ENCODE measurements at places on chromosomes 16 and 17.

DNA sequence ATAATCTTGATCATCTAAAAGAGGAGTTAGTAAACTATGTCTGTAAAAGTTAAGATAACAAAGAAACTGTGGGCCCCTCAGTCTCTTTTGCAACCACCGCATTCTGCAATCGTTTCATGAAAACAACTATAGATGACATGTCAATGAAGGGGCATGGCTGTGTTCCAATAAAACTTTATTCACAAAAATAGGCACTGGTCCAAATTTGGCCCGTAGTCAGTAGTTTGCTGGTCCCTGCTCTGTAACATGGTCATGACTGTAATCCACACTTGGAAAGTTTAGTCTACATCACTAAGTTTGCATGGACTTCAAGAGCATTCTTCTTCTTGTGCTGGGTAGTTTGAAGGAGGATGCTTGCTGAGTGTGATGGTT lies 299.3 kb upstream of the PSMD7 start:
- no peak for DNase-seq

DNA sequence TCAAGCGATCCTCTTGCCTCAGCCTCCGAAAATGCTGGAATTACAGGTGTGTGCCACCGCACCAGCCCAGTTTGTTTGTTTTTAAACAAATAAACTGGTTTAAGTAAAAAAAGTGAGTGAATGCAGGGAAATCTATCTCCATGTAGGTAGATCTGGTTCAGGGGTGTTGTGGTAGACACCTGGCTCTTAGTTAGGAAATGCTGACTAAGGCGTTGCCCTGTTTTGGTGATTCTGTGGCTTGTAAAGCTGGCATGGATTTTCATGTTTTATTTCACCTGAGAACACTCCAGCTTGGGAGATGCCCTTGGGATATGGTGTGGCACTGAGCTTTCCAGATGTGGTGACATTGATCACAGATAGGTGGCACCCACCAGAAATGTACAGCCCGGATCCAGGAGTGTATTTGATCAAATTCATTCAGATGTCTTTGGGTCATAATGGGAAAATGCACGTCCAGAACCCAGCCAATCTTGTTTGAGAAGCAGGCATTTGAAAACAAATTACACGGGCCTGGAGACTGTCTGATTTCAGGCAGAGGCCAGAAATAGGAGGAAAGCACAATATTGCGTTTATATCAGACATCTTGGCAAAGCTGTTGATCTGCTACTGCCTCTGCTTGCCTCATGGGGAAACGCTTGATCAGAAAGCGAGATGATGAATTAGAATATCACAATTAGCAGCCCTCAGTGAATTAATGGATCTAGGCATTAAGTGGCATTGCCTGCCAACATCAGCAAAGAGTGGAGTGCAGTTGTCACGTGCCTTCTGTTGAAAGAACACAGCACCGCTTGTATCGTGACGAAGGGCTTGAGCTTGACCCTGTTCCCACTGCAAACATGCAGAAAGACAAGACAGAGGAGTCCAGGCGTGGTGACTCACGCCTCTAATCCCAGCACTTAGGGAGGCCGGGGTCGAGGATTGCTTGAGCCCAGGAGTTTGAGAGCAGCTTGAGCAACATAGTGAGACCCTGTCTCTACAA lies 7.3 kb upstream of the IL34 start:
- DNase-seq, result no peak

DNA sequence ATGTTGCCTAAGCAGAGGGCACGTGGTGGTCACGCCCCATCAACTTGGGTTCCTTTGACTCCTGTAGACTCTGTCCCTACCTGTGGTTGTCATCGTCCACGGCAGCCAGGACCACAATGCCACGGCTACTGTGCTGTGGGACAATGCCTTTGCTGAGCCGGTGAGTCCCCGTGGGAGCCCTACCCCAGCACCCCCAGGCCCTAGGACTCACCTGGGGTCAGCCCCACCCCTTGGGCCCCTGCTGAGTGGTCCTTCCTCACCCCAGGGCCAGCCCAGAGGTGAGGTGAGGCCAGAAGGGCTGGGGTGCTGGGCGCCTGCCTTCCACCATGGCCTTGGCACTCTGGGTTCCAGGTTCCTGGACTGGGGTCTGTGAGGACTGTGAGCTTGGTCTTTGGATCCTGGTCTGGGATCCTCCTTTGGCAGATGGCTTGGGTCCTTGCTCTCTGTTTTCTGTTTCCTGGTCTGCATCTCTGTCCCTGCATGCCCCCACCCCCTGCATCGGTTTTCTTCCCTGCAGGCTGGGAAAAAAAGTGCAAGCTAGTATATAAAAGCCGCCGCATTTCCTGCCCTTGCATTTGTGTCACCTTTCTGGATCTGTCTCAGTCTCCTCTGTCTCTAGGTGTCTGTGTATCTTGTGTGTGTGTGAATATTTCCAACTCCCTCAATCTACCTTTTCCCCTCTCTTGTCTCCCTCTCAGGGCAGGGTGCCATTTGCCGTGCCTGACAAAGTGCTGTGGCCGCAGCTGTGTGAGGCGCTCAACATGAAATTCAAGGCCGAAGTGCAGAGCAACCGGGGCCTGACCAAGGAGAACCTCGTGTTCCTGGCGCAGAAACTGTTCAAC lies 17.5 kb downstream of the STAT5A start:
- no peak for DNase-seq

DNA sequence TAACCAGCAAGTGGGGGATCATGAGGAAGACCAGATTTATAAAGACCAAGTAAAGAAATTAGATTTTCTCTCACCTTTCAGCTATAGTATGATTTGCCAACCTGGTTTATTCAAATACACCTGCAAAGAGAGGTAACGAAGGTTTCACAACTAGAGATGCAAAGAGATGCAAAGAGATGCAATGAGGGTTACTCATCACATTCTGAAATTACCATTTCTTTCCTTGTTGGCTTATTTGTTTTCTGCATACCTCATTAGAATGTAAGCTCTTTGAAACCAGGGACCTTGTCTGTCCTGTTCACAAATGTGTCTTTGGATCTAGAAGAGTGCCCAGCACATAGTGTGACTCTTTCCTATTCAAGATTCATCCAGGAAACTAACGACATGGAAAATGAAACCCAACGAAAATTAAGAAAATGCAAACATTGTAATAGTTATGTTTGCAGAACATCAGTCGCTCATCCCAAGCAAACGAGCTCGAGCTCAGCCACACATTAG lies 9.0 kb upstream of the LONP2 start:
- no peak for DNase-seq

DNA sequence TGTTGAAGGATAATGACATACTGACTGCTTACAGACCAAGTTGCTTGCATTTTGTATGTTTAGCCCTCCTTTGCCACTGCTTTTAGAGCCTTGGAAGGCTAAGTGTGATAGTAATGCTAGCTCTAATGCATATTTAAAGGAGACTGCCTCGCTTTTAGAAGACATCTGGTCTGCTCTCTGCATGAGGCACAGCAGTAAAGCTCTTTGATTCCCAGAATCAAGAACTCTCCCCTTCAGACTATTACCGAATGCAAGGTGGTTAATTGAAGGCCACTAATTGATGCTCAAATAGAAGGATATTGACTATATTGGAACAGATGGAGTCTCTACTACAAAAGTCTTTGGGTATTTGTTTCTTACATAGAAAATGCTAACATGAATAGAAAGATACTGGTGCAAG lies 19.1 kb downstream of the CAPNS2 start:
- DNase-seq, result no peak
